HCT116 (cell line): ENCODE measurements at places on chromosomes 4 and X. TPM values are rescaled to one million over a fixed set of nuclear protein-coding genes. Genes with fewer than 3 reads are reported as not detected.

- no peak overlapping the region for H3K27ac ChIP-seq
- H3K4me3 ChIP-seq, result no peak overlapping the region
- no peak for DNase-seq
- H3K36me3 ChIP-seq, result peaks cover under 1% of the 10 kb centered on the region; the same call in 1 of the 2 replicates
- no peaks in the 10 kb centered on the region for H3K27me3 ChIP-seq
Measured at GRCh38 chr4:2049381-2049780, 9.7 kb upstream of the NAT8L start.

DNA sequence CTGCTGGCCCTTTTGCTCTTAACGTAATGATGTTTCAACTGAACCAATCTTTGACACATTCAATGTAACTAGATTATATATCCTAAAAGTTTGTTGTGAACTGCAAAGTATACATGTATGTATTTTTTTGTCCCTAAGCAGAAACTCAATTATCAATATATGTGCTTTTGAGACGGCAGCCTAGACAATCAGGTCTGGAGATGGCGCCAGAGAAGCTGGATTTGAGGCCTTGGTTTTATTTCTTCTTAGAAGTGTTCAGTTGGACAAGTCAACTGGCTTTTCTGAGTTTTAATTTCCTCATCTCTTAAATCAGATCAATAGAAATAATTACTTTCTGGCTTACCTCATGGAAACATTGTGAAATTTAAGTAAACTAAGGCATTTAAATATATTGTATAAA, 62.5 kb downstream of the DCAF8L1 start:
- DNase-seq, result peak; percentile 7
- no peaks in the 10 kb centered on the region for H3K36me3 ChIP-seq
- no peaks in the 10 kb centered on the region for H3K27me3 ChIP-seq
- H3K4me1 ChIP-seq, result no peaks in the 10 kb centered on the region
- no peak overlapping the region for H3K27ac ChIP-seq

DNA sequence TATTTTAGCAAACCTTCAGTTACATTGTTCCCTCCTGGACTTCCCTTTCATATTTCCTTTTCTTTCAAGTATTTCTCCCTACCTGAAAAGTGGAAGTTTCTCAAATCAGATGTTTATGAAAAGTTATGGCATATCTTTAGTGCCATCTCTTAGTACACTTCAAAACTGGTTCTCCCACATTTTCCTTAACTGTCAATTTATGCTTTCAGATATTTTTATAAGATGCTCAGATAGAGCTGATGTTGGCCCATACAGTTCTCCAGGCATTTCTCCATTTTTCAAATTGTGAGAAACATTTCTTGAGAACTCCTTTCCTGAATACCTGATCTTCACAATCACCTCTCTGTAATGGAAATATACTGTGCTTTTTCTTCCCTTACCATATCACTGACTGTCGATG, 32.5 kb upstream of the AP1AR start:
- H3K4me3 ChIP-seq, result no peak overlapping the region
- H3K27me3 ChIP-seq, result no peaks in the 10 kb centered on the region

DNA sequence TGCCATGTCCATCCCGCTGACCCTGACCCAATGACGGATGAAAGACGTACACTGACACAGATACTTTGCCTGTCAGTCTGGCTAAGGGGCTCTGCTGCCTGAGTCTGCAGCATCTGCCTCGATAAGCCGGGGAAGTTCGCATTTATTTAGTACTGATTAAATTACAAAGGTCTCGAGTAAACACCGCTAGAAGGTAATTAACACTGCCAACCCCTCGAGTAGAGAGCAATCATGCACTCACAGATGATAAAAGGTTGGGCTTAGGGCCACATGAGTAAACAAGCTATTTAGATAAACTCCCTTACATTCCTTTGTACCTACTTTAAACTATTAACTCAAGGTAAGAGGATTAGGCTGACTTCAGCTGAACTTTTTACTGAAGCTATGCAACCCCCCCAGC, 16.0 kb upstream of the RBMXL3 start:
- DNase-seq, result no peak
- no peaks in the 10 kb centered on the region for H3K4me1 ChIP-seq
- no peak overlapping the region for H3K4me3 ChIP-seq
- H3K27me3 ChIP-seq, result no peaks in the 10 kb centered on the region

DNA sequence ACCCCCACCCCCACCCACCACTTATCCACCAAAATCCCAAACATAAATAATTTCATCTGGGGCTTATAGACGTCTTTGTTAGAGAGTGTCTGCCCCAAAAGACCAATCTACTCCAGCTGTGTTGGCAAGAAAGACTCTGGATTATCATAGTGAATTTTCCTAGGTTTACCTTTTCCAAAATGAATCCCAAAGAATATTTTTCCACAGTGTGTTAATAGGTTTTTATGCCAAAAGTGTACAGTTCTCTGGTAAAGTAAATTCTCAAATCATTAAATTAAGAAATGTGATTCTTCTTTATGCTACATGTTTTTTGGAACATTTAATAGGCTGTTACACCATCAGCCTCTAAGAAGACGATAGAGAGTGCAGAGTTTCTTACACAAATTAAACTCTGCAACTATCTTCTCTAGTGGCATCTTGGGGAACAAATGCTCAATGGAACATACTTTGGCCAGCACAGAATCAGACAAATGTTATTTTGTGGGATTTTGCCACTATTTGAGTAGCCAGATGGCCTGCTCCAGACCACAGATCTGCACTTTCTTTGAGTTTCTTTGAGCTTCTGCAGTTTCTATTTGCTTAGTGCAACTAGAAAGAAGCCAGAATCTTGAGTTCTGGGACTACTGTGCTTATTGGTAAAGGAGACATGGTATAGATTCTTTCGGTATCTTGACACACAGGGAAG, 206.0 kb downstream of the KIT start:
- H3K4me1 ChIP-seq, result no peaks in the 10 kb centered on the region
- peaks cover 34% of the 10 kb centered on the region for H3K27me3 ChIP-seq
- H3K27ac ChIP-seq, result no peak overlapping the region
- no peaks in the 10 kb centered on the region for H3K36me3 ChIP-seq
- no peak for DNase-seq
- H3K4me3 ChIP-seq, result no peak overlapping the region

DNA sequence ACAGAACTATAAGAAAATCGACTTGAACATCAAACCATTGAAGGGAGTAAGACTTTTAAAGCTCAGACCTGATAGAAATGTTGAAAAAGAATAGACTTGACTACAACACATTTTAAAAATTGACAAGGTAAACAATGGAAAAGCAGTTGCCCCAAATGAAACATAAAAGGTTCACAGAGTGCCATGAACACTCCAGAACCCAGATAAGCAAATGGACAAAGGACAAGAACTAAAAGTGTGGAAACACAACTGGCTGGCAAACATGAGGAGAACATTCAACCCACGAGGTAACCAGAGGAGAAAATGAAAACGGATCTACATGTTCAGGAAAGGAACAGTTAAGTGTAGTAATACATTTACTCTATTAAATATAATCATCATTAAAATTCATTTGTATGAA, 26.5 kb downstream of the SCARB2 start:
- H3K4me1 ChIP-seq, result no peaks in the 10 kb centered on the region
- no peak for DNase-seq
- H3K27ac ChIP-seq, result no peak overlapping the region

- H3K36me3 ChIP-seq, result no peaks in the 10 kb centered on the region
- no peaks in the 10 kb centered on the region for H3K27me3 ChIP-seq
- no peaks in the 10 kb centered on the region for H3K4me1 ChIP-seq
- H3K4me3 ChIP-seq, result no peak overlapping the region
- H3K27ac ChIP-seq, result no peak overlapping the region
- DNase-seq, result no peak
Measured at GRCh38 chr4:88743696-88744095, 46.1 kb upstream of the NAP1L5 start.

DNA sequence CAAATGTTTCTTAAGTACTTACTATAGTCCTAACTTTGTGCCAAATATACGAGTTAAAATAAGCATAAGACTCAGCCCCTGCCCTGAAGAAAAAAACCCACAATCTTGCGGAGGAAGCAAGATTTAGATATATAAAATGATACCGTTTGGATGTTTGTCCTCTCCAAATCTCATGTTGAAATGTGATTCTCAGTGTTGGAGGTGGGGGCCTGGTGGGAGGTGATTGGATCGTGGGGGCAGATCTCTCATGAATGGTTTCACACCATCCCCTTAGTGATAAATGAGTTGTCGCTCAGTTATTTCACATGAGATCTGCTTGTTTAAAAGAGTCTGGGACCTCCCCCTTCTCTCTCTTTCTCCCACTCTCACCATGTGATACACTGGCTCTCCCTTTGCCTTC, 28.7 kb downstream of the EFHC2 start:
- DNase-seq, result no peak
- no peak overlapping the region for H3K4me3 ChIP-seq
- H3K4me1 ChIP-seq, result 0 out of 2 replicates have a peak, but pooled peaks cover 4% of the 10 kb centered on the region
- H3K27ac ChIP-seq, result no peak overlapping the region
- H3K36me3 ChIP-seq, result no peaks in the 10 kb centered on the region

GRCh38 chrX:39819921-39820849, 277.6 kb downstream of the BCOR start:
- no peaks in the 10 kb centered on the region for H3K4me1 ChIP-seq
- no peak overlapping the region for H3K27ac ChIP-seq
- no peak overlapping the region for H3K4me3 ChIP-seq

- no peak for DNase-seq
- no peak overlapping the region for H3K27ac ChIP-seq
- H3K36me3 ChIP-seq, result peaks cover 21% of the 10 kb centered on the region
- peaks cover 39% of the 10 kb centered on the region for H3K4me1 ChIP-seq
- H3K4me3 ChIP-seq, result no peak overlapping the region
- H3K27me3 ChIP-seq, result no peaks in the 10 kb centered on the region
Measured at GRCh38 chrX:72268597-72269365, 8.3 kb downstream of the RPS4X start.

GRCh38 chr4:187268940-187269339, 545.3 kb upstream of the FAT1 start:
- DNase-seq, result no peak
- H3K27ac ChIP-seq, result no peak overlapping the region
- H3K4me1 ChIP-seq, result no peaks in the 10 kb centered on the region
- no peaks in the 10 kb centered on the region for H3K36me3 ChIP-seq
- H3K27me3 ChIP-seq, result no peaks in the 10 kb centered on the region
- H3K4me3 ChIP-seq, result no peak overlapping the region

DNA sequence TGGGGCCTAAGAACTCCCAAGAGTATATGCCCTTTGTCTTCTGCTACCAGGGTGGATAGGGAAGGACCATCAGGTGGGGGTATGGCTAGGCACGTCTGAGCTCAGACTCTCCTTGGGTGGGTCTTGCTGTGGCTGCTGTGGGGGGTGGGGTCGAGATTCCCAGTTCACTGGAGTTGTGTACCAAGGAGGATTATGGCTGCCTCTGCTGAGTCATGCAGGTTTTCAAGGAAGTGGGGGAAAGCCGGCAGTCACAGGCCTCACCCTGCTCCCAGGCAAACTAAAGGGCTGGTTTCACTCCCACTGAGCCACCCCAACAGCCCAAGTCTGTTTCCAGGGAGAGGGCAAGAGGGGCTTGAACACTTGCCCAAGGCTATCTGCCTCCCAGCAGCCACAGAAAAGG, 249.7 kb downstream of the NR3C2 start:
- no peak overlapping the region for H3K4me3 ChIP-seq
- no peak for DNase-seq
- H3K36me3 ChIP-seq, result no peaks in the 10 kb centered on the region
- no peak overlapping the region for H3K27ac ChIP-seq
- H3K4me1 ChIP-seq, result no peaks in the 10 kb centered on the region

- no peak overlapping the region for H3K4me3 ChIP-seq
- H3K27ac ChIP-seq, result no peak overlapping the region
- no peaks in the 10 kb centered on the region for H3K27me3 ChIP-seq
- DNase-seq, result no peak
- no peaks in the 10 kb centered on the region for H3K36me3 ChIP-seq
Measured at GRCh38 chr4:141006242-141006802, 126.9 kb downstream of the RNF150 start.

- no peak for DNase-seq
- H3K4me3 ChIP-seq, result no peak overlapping the region
- no peak overlapping the region for H3K27ac ChIP-seq
- H3K4me1 ChIP-seq, result no peaks in the 10 kb centered on the region
- H3K27me3 ChIP-seq, result no peaks in the 10 kb centered on the region
Measured at GRCh38 chrX:117840645-117841044, 276.0 kb downstream of the KLHL13 start.

- H3K4me3 ChIP-seq, result no peak overlapping the region
- no peaks in the 10 kb centered on the region for H3K27me3 ChIP-seq
- no peak overlapping the region for H3K27ac ChIP-seq
- DNase-seq, result no peak
- no peaks in the 10 kb centered on the region for H3K36me3 ChIP-seq
Measured at GRCh38 chr4:38560768-38561558, 103.0 kb upstream of the KLF3 start.

GRCh38 chrX:110192516-110192915, 125.4 kb downstream of the AMMECR1 start:
- no peaks in the 10 kb centered on the region for H3K36me3 ChIP-seq
- no peak for DNase-seq
- no peak overlapping the region for H3K27ac ChIP-seq
- no peaks in the 10 kb centered on the region for H3K27me3 ChIP-seq

DNA sequence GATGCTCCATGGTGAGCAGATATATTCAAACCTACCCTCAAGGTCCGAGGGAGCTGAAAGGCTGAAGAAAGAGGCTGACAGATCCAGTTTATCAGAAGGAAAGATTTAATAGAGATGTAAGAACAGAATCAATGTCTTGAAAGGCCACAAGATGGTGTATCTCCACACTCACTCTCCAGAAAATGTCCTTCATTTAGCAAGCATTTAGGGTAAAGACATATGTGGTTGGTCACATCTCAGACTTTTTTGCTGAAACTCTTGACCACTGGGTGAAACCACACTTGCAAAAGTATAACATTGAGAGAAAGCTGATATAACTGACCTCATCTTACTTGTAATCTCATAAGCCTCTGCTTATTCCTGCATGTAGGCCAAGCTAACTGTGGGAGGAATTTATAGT, 745.8 kb upstream of the GALNTL6 start:
- no peak for DNase-seq
- H3K36me3 ChIP-seq, result no peaks in the 10 kb centered on the region
- no peaks in the 10 kb centered on the region for H3K4me1 ChIP-seq
- no peak overlapping the region for H3K27ac ChIP-seq
- H3K4me3 ChIP-seq, result no peak overlapping the region
- H3K27me3 ChIP-seq, result no peaks in the 10 kb centered on the region

DNA sequence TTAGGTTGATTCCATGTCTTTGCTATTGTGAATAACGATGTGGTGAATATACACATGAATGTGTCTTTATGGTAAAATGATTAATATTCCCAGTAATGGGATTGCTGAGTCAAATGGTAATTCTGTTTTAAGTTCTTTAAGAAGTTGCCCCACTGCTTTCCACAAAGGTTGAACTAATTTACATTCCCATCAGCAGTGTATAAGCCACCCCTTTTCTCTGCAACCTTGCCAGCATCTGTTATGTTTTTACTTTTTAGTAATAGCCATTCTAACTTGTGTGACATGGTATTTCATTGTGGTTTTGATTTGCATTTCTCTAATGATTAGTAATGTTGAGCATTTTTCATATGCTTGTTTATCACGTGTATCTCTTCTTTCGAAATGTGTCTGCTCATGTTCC, 503.3 kb downstream of the PCDH18 start:
- H3K36me3 ChIP-seq, result no peaks in the 10 kb centered on the region
- H3K27ac ChIP-seq, result no peak overlapping the region
- H3K4me1 ChIP-seq, result no peaks in the 10 kb centered on the region

Gene EPGN
- 1.5 TPM for total RNA-seq

Gene ALPK1
- total RNA-seq, result 21.3 TPM

Gene IL2
- 1.3 TPM for total RNA-seq

Gene GLUD2
- total RNA-seq, result 0.22 TPM
